ENCODE measurements at places on chromosomes 13 and 19.
A peak's percentile ranks its signal among the peaks of the same experiment; 100 is the strongest.

- no peak for DNase-seq
Observed at GRCh38 chr19:35777086-35777841, 1.9 kb downstream of the ARHGAP33 start.

GRCh38 chr13:72397265-72397664 is 330.2 kb downstream of the MZT1 start:
- DNase-seq: no peak

GRCh38 chr13:22112956-22113745 is 442.3 kb downstream of the FGF9 start:
- no peak for DNase-seq

DNA sequence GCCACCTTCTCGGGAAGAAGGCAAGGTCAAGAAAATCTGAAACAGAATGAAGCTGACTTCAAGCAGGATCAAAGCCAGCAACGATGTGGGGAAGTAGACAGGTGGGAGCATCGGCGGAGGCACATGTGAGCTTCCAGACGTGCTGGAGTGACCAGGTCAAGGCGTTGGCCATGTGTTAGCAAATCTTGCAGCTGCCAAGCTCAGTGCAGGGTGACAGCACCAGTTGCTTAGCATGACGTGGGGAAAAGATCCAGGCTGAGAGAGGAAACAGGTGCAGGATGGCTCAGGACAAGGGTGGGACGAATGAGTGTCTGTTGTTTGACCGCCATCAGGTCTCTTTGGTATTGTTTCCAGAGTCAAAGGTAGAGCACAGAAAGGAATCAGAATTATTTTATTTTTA is 92.3 kb downstream of the TNFSF13B start:
- DNase-seq: no peak

GRCh38 chr13:25375727-25376358 is 4.1 kb downstream of the ATP8A2 start:
- DNase-seq: peak; percentile 3

- no peak for DNase-seq
Observed at GRCh38 chr13:85709072-85709471, 90.1 kb downstream of the SLITRK6 start.

- no peak for DNase-seq
Observed at GRCh38 chr13:25503856-25504255, 132.1 kb downstream of the ATP8A2 start.

DNA sequence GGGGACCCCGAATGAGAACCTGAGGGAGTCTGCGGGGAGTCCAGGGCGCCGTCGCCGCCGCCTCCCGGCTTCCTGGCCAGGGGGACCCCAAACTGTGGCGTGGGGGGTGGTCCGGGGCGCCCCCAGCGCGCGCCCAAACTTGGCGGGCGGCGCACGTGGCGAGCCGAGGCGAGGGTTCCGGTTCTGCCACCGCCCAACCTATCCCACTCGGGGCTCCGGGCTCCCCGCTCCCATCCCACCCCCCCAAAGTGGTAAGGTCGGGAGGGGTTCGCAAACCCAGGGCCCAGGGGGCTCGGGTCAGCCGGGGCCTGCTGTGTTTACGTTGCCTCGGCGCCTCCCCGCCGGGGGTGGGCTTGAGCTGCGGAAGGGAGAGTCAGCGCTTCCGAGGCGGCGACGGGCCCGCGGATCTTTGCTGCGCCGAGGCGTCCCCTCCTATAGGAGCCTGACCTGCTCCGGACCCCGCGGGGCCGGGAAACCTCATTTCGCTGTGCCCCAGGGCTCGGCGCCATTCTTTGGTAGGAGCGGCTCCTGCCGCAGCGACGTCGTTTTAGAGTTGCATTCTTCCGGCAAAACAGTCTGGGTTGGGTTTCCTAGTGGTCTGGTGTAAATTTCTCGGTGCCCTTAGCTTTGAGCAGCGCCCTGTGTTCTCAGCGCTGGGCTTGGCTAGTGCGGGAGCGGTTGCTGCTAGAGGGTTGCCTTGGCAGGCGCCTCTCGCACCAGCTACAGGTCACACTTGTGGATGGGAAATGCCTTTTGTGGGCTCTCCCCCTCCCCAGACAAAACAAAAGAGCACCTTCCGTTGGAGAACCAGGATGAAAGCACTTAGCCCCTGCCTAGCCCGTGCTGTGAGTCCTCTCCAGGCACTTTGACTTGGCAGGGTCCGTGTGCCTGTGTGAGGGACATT is 1.2 kb downstream of the DAZAP1 start:
- DNase-seq: no peak

- DNase-seq: no peak
Observed at GRCh38 chr19:18293642-18294466, 12.4 kb upstream of the JUND start.

- DNase-seq: no peak
Observed at GRCh38 chr13:31962731-31963370, 68.7 kb upstream of the FRY start.

DNA sequence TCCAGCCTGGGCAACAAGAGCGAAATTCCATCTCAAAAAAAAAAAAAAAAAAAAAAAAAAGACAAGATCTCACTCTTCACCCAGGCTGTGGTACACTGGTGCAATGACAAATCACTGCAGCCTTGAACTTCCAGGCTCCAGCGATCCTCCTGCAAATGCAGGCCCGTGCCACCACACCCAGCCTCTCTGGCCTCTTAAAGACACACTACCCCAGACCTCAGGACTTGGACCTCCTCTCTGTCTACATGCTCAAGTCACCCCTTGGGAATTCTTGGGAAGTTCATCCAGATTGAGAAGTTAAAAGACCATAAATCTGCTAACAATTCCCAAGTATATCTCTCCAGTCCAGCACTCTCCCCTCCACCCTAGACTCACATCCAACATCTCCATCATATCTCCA is 10.6 kb upstream of the HIPK4 start:
- no peak for DNase-seq

GRCh38 chr13:58884353-58885209 is 1253.0 kb downstream of the PCDH17 start:
- no peak for DNase-seq

DNA sequence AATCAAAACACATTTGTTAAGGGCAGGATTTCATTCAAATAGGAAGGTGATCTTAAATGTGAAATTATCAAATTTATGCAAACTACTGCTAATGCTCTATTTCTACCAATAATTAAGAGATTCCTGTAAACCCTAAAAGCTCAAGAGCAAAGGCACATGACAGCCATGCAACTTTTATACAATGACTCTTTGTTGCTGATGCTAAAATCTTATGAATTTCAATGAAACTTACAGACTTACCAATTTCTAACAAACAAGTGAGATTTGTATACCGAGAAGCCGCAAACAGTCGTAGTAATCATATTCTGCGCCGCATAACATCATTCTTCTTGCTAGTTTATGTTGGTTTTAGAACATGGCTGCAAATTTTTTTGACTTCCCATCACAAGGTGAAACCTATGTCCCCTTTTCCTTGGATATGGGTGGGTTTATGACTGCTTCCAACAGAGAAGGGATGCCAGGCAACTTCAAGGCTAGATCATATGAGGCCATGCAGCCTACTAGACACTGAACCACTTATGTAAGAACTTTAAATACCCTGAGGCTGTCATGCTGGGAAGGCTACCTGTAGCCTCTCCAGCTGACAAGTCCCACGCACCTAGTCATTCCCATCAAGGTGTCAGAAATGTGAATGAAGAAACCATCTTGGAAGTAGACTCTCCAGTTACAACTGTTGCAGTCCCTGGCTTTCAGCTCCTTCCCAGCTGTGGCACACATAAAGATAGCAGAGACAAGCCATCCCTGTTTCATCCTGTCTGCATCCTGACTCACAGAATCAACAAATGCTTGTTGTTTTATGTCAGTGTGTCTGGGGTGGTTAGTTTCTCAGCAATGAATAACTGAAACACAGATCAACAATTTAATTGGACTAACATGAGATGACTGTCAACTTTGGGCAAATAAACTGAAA is 42.0 kb downstream of the LNX2 start:
- no peak for DNase-seq

GRCh38 chr19:15379999-15380647 is 536 bp upstream of the AKAP8 start:
- DNase-seq: no peak

DNA sequence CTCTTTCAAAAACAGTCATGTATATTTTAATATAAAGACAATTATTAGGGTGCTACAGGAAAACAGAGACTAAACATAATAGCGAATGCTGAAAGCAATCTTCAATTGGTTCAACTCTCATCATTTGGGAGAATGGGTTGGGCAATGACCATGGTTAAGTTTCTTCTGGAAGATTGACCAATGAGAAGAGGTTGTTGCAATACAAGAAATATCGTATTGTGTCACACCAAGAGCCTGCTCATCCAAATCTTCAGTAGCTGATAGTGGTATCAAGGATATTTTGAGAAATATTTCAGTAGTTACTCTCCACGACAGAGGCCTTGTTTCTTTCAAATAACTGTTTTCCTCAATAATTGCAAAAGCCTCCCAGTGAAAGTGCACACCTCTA is 83.0 kb upstream of the FNDC3A start:
- no peak for DNase-seq

DNA sequence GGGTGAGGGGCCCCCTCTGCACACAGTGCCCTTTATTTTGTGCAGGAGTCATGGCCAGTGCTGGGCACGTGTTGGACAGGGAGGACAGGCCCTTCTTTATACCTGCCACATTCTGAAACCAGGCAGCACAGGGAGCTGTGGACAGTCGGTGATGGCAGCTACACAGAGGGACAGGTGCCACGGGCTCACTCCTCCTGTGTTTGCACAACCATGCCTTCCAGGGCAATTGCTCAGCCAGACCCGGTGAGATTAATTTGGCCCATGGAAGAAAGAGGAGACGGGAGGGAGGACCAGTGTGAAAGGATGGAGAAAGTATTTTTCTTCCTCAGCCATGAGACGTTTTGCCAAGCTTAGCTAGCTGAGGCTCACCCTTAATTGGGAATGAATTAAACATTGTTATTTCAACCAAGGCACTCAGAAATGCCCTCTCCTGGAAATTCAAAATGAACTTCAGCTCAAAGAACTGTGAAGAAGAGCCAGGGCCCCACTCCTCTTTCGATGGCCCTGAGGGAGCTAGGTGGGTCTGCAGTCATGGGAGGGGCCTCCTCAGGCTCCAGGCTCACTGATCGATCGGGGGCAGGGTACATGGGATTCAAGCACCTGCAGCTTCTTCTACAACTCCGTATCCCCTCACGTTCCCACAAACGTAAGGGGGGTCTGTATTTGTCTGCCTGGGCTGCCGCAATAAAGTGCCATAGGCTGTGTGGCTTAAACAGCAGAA is 41.2 kb downstream of the SHISA2 start:
- DNase-seq: no peak

GRCh38 chr13:79541426-79542049 is 60.6 kb downstream of the NDFIP2 start:
- no peak for DNase-seq

DNA sequence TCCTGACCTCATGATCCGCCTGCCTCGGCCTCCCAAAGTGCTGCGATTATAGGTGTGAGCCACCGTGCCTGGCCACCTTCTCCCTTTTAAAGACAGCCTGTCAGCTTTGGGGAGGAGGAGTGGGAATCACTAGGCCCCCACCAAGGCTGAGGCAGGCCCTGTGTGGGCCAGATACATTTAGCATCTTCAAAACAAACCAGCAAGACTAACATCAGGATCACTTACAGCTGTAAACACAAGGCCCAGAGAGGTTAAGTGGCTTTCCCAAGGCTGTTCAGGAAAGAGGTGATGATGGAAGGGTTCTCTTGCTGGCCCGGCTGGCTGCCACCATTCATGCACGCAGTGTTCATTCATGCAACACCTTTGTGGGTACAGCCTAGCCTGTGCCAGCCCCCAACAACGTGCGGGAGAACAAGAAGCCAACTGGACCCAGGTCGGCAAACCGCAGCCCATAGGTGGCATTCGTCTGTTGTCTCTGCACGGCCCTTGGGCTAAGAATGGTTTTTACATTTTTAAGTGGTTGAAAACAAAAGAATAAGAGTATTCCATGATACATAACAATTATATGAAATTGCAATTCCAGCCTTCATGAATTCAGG is 23.0 kb downstream of the IER2 start:
- no peak for DNase-seq

DNA sequence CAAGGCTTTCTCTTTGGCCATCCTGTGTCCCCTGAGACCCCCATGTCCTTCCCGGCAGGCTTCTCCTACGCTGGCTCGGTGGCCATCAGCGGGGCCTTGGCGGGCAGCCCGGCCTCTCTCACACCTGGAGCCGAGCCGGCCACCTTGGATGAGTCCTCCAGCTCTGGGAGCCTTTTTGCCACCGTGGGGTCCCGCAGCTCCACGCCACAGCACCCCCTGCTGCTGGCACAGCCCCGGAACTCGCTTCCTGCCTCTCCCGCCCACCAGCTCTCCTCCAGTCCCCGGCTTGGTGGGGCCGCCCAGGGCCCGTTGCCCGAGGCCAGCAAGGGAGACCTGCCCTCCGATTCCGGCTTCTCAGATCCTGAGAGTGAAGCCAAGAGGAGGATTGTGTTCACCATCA is 14.2 kb downstream of the PLEKHJ1 start:
- no peak for DNase-seq

DNA sequence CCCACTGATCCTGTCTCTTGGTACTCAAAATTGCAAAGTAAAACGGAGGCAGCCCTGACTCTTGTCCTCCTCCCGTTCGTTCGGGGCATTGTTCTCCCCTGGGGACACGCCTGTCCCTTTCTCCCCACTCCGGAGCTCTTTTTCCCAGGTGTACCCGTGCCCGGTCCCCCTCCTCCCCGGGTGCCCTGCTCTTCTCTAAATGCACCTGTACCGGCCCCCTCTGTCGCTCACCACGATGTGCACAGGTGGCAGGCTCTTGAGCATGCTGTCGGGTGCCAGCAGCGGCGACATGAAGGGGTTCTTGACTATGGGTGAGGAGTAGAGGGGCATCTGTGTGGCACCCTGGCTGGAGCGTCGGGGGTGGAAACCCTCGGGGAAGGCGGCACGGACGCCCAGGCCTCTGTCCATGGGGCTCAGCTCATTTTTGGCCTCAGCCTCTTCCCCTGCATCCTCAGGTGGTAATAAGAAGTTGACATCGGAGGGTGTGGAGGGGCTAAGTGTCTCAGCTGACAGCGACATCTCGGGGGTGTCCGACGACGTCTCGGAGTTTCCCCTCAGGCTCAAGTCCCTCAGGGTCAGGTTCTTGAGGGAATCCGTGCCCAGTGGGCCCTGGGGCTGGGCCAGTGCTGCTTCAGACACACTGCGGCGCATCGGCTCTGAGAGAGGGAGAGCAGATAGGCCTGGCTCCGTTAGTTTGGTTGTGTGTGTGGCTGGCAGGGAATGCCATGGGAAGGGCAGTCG is 12.4 kb upstream of the CNFN start:
- DNase-seq: no peak

DNA sequence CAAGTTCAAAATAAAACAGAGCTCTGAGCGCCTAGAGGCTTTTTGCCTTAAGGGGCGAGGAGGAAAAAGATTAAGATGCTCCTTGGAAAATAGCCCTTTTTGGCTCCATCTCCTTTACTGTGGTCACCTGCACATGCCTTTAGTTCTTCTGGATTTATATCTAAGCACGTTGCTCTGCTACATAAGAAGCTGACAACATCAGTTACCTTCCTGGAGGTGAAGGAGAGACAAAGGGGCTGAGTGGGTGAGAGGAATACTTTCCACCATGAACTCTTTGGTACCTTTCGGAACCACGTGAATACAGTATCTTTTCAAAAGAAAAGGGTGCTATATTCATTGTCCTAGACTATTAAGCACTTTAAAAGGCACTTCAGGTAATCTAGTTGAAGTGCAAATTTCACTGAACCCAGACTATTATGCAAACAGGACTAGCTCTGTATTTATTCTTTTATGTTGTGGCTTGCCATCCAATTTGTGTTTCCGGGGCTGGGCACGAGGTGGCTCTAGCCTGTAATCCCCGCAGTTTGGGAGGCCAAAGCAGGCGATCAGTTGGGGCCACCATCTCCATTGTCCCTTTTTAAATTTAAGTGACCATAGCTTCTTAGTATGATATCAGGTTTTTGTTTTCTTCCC is 201.5 kb downstream of the TM9SF2 start:
- DNase-seq: no peak

All from stimulated activated CD4-positive, alpha-beta T cell treated with anti-CD3 and anti-CD28 coated beads, Interleukin-1b, Interleukin-23, amount 100 ng/mL, for 1 hour (primary cell).